HuH-7 (cell line): ENCODE measurements at places on chromosomes 4 and X.

DNA sequence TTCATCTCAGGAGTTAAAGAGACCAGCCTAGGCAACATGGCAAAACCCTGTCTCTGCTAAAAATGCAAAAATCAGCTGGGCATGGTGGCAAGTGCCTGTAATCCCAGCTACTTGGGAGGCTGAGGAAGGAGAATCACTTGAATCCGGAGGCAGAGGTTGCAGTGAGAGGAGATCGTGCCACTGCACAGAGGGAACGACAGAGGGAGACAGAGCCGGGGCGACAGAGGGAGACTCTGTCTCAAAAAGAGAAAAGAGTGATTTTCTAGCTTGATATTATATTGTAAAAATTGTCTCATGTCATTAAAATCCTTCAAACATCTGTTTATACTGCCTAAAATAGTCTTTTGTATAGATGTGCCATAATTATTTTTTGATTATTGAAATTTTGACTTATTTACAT lies 225.4 kb upstream of the AGA start:
- no peak for DNase-seq

GRCh38 chr4:182578402-182578801 lies 335.2 kb downstream of the TENM3 start:
- DNase-seq: no peak

DNA sequence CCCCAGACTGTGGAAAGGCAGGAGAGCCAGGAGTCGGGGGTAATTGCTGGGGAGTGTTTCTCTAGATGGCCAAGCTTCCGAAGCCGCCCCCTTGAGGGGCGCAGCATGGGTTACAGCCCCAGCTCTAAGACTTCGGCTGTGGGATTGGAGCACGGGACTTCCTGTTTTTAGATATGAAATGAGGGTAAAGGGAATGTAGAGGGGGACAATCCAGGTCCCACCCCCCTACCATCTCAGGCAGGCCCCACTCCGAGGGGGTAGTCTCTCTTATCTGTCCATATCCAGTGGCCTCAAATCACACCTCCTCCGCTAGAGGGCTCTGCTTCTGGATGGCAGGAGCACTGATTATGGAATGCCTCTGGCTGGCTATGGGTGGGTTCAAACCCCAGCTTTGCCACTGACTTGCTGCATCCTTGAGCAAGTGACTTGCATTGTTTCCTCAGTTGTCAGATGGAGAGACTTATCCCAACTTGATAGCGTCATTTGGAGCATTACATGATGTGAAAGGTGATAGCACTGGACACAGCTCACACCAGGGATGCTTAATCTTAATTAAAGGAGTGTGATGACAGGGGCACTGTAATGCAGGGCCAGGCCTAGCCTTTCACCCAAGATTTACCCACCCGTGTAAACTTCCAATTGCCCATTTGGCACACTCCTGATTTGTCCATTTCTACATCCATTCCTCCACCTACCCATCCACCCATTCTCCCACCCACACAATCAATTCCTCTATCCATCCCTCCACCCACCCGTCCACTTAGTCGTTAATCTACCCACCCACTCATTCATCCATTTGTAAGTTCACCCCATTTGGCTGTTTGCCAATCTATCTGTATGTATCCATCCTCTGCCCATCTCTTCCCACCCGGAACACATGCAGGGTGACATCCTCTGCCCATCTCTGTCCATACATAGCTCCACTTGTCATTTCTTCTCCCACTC lies 848 bp upstream of the KCND1 start:
- peak; percentile 81 for DNase-seq

- no peak for DNase-seq
Measured at GRCh38 chr4:152009983-152010709, 249.3 kb upstream of the GATB start.

DNA sequence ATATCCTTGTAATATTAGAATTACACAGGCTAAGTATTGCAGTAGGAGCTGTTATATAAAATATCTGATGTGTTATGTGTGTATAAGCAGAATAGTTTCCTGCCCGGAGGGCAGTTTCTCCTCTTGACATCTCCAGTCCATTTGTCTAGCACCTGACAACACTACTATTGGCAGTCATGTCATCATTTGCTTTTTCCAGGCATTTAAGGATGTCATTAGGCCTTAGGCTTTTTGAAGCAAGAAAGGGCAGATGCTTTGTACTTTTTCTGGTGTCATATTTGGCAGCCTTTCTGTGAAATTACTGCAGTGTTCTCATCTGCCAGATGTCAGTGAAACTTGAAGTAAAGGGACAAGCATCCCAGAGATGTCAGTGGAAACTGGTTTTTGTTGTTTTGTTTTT lies 2017.6 kb upstream of the IGFBP7 start:
- no peak for DNase-seq

GRCh38 chr4:6395466-6396228 lies 76.8 kb downstream of the PPP2R2C start:
- DNase-seq: no peak
